Choroid plexus epithelial cell (primary cell): ENCODE measurements at places on chromosomes 2 and 18.

DNA sequence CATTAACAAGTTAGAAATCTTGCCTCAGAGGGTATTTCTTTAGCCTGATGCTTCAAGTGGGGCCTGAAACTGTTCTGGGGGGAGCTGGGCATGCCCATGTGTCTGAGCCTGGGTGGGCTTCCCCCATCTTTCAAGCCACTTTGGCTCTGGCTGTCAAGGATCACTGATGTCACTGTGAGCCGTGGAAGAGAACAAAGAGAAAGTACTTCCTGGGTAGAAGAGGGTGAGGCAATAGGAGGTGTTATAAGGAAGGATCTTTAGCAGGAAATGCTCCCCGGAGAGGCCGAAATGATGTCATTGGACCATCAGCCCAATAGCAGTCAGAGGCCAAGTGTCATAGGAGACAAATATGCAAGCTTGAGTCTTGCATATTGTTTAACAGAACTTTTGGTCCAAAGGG lies 228.4 kb upstream of the MEX3C start:
- DNase-seq: peak; percentile 2

- no peak for DNase-seq
Measured at GRCh38 chr2:173972636-173973035, 7.5 kb upstream of the SP3 start.

DNA sequence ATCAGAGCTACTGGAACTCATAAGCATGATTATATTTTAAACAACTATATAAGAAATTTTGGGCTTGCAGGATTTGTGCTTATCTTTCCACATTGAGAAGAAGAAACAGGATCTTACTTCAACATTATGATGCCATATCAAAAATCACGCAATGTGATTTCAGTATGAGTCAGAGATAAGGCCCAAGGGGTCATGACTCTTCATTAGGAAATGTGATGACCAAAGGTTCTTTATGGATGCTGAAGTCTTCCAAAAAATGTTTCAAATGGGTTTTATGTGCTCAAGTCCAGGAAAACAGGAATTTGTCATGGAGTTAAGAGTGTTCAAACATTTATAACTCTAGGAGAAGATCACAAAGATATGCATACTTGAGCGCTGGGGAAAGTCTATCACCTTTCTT lies 7.8 kb upstream of the SERPINB2 start:
- DNase-seq: no peak

- DNase-seq: peak; percentile 16
Measured at GRCh38 chr18:75130591-75131328, 78.2 kb downstream of the PTGR3 start.

DNA sequence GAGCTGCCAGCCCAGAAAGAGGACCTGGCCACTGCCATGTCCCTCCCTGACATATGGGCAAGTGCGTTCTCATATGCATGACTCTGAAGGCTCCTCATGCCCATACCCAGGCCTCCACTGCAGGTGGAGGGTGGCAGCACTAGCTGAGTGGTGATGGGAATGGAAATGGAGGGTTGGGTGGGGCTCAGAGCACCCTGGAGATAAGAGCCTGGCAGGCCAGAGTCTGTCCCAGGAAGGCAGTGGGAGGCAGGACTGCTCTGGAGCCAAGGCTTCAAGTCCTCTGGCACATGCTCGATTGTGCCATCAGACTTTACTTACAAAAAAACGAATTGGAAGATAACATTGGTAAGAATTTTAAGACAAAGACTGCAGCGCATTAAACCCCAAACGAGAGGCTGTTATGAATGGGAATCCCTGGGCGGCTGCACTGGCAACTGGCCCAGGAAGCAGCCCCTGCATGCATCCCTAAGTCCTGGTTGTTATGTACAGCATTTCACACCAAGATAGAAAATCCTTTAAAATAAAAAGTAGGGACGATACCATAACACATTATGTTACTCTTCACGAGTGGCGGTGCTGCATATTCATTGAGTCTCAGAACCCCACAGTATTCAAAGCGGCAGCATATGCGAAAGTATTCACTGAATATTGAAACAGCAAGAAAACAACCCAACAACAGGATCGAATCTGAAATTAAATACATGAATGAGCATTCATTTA lies 81.7 kb upstream of the FAM98A start:
- no peak for DNase-seq
